ENCODE measurements at places on chromosomes 1 and 21.

DNA sequence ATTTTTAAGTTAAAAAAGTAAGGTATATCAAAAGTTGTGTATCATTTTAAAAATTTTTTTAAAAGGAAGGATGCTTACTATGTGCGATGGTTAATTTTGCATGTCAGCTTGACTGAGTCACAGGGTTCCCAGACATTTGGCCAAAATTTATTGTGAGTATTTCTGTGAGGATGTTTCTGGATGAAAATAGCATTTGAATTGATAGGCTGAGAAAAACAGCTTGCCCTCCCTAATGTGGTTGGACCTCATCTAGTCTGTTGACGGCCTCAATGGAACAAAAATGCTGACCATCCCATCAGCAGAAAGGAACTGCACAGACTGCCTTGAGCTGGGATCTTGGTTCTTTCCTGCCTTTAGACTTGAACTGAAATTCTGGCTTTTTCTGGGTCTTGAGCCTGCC is 724.5 kb downstream of the NCAM2 start:
- no peak for DNase-seq

- DNase-seq: no peak
Observed at GRCh38 chr1:242530761-242531160, 6.3 kb upstream of the PLD5 start.

GRCh38 chr1:219507437-219507836 is 105.5 kb downstream of the ZC3H11B start:
- DNase-seq: no peak

DNA sequence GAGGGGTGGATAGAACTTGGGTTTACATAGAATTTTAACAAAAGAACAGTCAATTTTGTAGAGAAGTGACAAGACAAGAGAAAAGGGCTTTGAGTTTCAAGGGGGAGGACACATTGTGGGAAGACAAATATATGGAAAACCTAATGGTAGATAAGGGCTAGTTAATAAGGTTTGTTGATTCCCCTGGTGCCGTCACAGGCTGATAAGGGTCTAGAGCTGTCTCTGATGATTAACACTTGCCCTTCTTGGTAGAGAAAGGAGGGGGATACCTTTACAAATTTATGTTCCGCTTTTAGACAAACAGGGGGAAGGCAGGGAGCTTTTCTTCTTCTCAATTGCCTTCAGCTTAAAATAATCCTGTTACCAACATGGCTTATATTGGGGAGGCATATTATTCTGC is 124.3 kb downstream of the ETS2 start:
- DNase-seq: no peak

- no peak for DNase-seq
Observed at GRCh38 chr1:19858893-19859292, 23.3 kb upstream of the OTUD3 start.

DNA sequence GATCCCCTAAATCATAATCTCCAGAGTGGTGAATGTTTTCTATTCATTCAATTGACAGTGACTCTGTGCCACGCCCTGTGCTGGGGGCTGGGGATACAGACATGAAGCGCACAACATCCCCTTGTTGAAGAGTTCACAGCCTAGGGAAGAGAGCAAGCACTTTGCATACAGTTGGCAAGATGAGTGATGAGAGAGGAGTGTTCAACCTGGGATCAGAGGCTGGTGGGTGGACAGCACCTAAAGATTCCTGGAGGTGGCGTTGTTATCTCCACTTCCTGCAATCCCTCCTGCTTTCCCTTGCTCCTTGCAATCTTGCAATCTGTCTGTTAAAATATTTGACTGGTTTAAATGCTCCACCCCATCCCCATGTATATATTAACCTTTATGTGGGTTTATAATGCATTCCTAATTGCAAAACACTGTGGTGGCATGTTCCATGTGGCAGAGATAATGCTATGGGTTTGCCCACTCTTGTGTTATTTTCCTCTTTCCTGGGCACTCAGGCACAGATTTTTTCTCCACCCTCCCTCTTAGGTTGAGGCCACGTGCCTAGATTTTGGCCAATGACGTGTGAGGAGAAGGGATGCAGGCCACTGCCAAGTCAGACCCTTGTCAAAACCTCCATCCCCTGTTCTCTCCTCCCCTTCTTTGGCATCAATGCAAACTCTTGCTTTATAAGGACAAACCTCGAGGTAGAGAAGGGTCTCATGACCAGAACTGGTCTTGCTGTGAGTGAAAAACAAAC is 36.2 kb upstream of the GADD45A start:
- DNase-seq: peak; percentile 50
